CD4-positive, alpha-beta T cell treated with Interleukin-4 for 1 hour (primary cell): ENCODE measurements at places on chromosomes 11 and 22.

- no peak for DNase-seq
These were observed 9.7 kb upstream of the RCN1 start for GRCh38 chr11:32081129-32081641.

GRCh38 chr11:118202599-118203422 is 22.0 kb downstream of the JAML start:
- peak; percentile 56 for DNase-seq

GRCh38 chr11:62613291-62613778 is 278 bp downstream of the ROM1 start:
- no peak for DNase-seq

DNA sequence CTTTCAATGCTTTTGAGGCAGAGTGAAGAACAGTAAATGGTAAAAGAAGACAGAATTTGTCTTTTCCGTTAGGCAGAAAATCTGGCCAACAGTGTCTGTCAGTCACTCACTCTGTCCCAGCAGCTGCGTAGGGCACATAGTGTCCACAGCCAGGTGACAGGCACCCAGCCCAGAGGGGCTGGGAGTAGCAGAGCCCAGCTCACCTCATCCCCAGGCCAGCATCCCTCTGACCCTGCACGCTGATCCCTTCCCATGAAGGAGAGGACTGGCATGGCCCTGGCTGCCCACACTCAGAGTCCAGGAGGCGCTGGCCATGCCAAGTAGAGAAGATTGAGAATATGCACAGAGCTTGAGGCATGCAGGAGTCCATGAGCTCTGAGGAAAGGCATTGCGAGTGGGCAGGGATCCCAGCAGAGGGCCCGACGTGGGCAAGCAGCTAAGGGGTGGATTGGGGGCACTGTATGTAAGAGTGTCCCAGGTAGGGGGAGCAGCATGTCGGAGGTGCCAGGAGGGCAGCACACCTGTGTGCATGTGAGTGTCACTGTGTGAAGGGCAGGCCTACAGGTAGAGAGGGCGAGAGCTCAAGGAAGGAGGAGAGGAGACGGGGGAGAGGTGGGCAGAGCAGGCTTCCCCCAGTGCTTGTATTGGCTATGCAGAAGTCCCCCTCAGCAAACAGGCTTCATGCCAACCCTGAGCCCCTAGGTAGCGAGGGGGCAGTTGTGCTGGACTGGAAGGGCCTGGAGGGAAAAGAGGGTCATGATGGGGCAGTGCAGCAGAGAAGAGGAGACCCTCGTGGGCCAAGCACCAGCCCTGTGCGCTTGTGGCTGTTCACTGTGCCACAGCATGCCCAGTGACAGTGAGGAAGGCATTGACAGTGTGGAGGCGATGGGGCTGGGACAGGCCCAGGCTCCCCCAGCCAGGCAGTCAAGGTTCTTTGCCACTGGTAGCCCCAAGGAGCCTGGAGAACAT is 133.8 kb downstream of the OSBP2 start:
- DNase-seq, result no peak

GRCh38 chr11:120828847-120829246 is 195.1 kb upstream of the TBCEL start:
- no peak for DNase-seq

GRCh38 chr11:44605068-44605708 is 39.7 kb downstream of the CD82 start:
- DNase-seq, result no peak

DNA sequence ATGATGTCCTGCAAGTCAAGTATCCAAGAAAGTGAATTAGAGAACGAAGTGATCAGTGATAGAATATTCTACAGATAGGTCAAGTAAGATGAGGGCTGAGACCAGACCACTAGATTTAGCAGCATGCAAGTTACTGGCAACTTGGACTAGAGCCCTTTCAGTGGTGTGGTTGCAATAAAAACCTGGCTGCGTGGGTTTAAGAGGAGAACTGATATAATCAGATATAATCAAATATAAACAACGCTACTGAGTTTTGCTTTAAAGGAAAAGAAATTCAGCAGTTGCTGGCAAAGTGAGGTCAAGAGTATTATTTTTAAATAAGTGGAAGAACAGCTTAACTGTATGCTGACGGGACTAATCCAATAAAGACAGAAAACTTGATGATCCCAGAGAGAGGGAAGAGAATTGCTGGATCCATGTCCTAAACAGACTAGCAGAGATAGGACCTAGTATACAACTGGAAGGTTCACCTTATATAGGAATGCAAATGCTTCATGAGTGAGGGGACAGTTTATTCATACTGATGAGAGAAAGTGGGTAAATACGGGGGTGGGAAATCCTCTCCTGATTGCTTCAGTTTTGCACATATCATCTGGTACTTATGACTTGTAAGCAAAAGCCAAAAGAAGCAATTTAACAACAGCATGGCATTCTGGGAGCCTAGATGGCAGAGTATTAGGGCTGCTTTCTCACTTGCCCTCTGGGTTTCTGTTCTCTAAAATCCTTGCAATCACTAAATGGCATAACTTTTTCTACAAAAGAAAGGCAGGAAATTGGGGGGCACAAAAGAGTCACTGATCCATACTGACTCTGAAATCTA is 146.2 kb downstream of the RBFOX2 start:
- DNase-seq, result no peak

DNA sequence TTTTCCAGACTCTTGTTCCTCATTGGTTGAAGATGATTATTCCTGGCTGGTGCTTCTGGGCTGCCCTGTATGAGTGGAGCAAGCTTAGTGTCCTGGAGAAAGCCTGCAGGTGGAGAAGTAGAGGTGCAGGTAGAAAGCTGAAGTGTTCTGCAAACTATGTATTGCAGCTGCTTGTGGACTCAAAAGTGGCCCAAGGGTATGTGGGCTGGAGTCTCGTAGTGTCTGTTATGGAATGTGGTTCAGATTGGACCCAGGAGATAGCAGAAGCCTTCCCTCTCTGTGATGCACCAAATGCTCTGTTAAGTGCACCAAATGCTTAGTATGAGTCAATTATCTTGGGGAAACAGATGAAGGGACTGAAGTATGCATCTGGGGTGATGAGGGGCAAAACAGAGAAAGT is 122.8 kb upstream of the CCDC90B start:
- DNase-seq, result no peak

GRCh38 chr11:1126935-1127663 is 30.7 kb upstream of the MUC5AC start:
- DNase-seq, result no peak

DNA sequence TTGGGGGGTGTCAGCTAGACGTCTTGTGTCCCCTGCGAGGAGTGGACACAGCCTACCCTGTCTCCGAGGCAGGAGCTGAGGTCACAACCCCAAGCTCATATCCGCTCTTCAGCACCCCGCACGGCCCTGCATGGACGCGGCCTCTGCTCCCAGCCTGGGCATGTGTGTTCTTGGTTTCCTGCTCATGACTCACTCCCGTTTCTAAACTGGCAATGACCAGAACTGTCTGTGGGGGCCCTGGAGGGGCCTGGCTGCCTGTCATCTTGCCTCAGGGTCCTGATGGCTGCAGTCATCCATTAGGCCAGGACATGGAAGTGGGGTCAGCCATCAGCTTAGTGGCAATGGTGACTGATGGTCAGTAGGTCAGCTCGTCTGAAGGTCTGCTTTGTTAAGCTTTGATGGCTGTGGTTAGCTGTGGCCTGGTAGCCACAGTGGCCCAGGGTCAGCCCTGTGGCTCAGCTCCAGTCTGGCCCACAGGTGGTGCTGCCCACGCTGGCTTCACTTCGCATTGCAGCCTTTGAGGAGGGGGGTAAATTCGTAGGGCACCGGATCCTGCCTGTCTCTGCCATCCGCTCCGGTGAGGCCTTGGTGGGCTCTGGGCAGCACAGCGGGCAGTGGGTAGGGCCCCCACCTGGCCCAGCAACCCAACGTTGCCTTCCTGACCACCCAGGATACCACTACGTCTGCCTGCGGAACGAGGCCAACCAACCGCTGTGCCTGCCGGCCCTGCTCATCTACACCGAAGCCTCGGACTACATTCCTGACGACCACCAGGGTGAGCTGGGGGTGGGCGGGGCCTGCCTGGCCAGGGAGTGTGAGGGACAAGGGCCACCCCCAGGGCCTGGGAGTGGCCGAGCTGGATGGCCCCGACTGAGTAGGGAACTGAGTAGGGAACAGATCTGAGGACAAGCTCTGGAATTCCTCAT is 12.0 kb downstream of the PLCB3 start:
- no peak for DNase-seq

DNA sequence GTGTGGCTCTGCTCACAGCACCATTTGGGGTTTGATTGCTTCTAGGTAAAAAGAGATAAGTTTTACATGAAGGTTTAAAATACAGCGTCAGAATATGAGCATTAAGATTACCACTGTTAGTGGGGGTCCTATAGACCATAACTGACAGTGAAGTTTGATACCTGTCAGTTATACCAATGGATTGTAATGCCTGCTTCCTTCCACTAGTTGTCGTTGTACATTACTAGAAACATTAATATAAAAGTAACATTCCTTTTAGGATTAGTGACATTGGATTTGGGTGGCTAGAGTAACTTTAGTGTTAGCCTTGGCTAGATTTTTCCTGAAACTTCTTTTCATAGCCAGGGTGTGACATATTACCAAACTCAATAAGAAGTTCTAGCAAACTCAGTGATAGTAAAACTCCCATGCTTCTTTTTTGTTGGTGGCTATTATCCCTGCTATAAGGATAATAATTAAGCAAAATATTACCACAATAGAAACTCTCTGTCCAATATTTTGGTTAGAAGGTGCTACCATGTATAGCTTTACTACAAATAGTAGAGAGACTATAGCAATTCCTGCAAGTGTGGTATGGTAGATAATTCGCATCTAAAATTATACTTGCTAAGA is 57.1 kb downstream of the FAM181B start:
- no peak for DNase-seq

- no peak for DNase-seq
These were observed 72.3 kb downstream of the ARFGAP2 start for GRCh38 chr11:47104261-47104950.

DNA sequence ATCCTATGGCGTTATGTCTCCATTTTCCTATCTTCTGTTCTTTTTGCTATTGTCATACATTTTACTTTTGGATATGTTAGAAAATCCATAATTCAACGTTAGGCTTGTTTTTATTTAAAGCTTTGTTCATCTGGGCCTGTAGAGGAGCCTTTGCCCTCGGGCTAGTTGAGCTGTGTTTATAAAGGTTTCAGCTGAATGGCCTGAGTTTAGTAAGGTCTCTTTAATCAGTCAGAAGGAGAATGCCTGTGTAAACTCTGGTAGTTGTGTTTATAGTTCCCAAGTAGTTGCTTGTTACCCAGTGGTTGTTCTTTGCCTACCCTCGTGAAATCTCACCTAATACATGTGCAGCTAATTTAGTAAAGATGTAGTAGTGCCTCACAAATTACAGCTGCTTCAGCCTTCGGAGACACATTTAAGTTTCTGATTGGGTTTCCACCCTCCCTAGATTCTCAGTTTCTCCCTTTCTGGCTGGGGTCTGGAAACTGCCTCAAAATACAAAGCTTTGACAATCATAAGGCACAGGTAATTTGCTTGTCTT is 33.1 kb downstream of the MTMR3 start:
- DNase-seq, result no peak

DNA sequence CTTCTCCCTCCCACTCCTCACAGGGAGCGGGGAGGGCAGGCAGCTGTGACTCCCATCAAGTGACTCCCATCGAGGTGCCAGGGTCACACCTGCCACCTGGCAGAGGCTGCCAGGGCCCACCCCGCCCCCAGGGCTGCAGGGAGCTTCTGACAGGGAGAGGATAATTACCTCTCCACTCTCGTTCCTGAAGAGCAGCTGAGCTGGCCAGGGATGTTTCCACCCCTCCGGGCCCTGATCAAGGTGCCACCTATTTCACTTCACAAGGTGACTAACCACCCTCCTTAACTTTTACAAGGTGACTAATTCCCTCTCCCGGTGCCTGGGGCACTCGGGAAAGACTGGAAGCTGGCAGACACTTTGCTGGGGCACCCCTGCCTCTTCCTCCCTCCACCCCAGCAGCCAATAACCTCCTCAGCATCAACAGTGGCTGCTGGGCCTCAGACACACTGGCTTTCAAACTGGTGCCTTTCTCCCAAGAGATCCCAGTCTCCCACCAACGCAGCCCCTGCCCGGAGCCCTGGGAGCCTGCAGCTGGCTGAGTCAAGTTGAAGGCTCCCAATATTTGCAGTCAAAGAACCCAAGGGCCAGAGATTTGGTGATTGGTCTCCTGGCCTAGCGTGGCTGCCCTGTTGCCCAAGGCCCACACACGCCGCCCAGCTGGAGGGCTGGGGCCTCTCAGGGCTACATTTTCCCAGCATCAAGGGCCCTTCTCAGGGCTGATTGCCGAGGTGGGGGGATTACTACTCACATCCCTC is 22.0 kb upstream of the MYRF start:
- DNase-seq, result no peak

DNA sequence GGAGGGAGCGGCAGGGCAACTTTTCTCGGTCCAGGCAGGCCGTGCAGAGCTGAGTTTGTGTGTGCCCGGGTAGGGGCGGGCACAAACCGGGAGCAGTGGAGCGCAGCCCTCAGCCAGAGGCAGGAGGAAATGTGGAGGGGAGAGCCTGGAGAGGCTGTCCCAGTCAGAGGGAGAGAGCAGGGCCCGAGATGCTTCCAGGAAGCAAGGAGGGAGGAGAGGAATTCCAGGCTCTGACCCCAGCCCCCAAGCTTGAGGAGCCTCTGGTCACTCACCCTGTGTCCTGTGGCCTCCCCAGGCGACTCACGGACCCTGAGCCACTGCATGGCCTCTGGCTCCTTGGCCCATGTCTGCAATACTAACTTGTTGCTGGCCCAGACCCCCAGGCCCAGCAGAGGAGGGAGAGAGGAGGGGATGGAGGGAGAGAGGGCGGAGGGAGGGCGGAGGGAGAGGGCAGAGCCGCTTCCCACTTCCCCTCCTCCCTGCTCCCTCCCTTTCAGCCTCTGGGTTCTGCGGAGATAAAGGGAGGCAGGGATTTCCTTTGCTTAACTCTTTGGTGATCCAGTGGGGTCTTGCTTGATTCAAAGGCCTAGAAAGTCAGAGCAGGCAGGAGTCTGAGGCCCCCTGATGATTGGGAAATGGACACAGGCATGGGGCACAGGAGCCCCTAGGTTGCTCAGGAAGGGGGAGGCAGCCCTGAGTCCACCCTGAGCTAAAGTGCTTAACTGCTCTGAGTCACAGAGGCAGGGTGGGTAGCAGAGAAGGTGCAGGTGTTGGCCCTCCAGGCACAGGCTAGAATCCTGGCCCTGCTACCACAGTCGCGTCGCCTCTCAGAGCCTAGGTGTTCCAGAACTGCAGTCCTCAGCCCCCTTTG is at the start of gene C1QTNF6:
C1QTNF6 (minus strand) TSS at position 357 of the 871 bp plus-strand sequence; CDS start at position 323, 34 bp downstream.
- DNase-seq, result no peak

DNA sequence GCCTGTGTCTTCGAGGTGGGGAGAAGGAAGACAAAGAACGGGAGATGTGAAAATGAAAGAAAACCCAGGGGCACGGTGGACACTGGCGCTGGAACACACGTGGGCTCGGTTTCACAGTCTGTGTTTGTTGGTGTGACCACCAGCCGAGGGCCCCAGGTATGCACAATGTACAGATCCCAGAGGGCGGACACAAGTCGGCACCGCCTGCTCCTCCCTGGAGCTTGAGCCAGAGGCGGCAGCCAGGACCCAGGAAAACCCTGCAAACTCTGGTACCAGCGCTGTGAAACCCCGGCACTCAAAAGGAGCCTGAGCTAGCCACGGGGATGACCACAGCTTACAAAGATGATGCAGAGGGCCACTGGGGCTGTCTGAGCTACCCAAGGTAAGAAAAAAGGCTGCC is 105.0 kb downstream of the SHANK2 start:
- DNase-seq, result no peak
